Caco-2 (cell line): ENCODE measurements at places on chromosomes 11 and 22. TPM values are rescaled to one million over a fixed set of nuclear protein-coding genes. Genes with fewer than 3 reads are reported as not detected.

The YPEL4 gene
- total RNA-seq: 0.32 TPM in 1 of 2 replicates, not detected in the other

The PHETA2 gene
- 19.7 and 19.8 TPM in 2 replicates for total RNA-seq

The CADM1 gene
- 440 and 534 TPM in 2 replicates for total RNA-seq

The TNNI2 gene
- total RNA-seq: 5.7 and 8.6 TPM in 2 replicates

The LRRC56 gene
- 4.3 and 4.4 TPM in 2 replicates for total RNA-seq

The BCO2 gene
- 1.3 and 2.2 TPM in 2 replicates for total RNA-seq

The VSIG10L2 gene
- total RNA-seq: not detected in 2 replicates

The SAA4 gene
- total RNA-seq: not detected in 2 replicates

The MRGPRE gene
- total RNA-seq: not detected in 2 replicates

The BBOX1 gene
- total RNA-seq: not detected in 2 replicates

The HBD gene
- not detected in 2 replicates for total RNA-seq

The UEVLD gene
- total RNA-seq: 15.9 and 19.2 TPM in 2 replicates

The KDM4E gene
- total RNA-seq: not detected in 2 replicates

The UVRAG gene
- total RNA-seq: 30.4 and 31.3 TPM in 2 replicates

The ROBO4 gene
- total RNA-seq: not detected in 2 replicates

The TSSC4 gene
- total RNA-seq: 46.2 and 60.9 TPM in 2 replicates

The DKK3 gene
- total RNA-seq: 156 and 165 TPM in 2 replicates

The TKFC gene
- 86.2 and 99.0 TPM in 2 replicates for total RNA-seq

The MYOD1 gene
- total RNA-seq: not detected in 2 replicates

The DGAT2 gene
- total RNA-seq: 73.6 and 75.8 TPM in 2 replicates

The KCNQ1 gene
- total RNA-seq: 0.72 and 1.0 TPM in 2 replicates

The COMMD9 gene
- 46.9 and 48.7 TPM in 2 replicates for total RNA-seq

The MAJIN gene
- total RNA-seq: not detected in 2 replicates

The DRD4 gene
- total RNA-seq: 1.0 and 1.1 TPM in 2 replicates

The ART1 gene
- total RNA-seq: not detected in 2 replicates

The RFPL3 gene
- total RNA-seq: not detected in 2 replicates

The TANGO2 gene
- total RNA-seq: 23.9 and 26.6 TPM in 2 replicates

The GTSE1 gene
- total RNA-seq: 54.4 and 55.1 TPM in 2 replicates

The OVOL1 gene
- total RNA-seq: 19.5 and 21.2 TPM in 2 replicates

The TMPRSS5 gene
- 2.4 and 2.7 TPM in 2 replicates for total RNA-seq

The OR6A2 gene
- not detected in 2 replicates for total RNA-seq

The NLRP10 gene
- 0.14 and 0.20 TPM in 2 replicates for total RNA-seq

The TPBGL gene
- total RNA-seq: 0.18 and 0.19 TPM in 2 replicates

The SLC22A12 gene
- total RNA-seq: not detected in 2 replicates

The SLN gene
- not detected in 2 replicates for total RNA-seq

The B3GAT3 gene
- total RNA-seq: 37.2 and 37.6 TPM in 2 replicates

The WT1 gene
- 4.7 and 6.0 TPM in 2 replicates for total RNA-seq

The LRRC74B gene
- not detected in 2 replicates for total RNA-seq

The LYVE1 gene
- total RNA-seq: not detected in 2 replicates

The OR4A16 gene
- total RNA-seq: not detected in 2 replicates

The DCDC1 gene
- total RNA-seq: 0.19 TPM in 1 of 2 replicates, not detected in the other

The MS4A15 gene
- total RNA-seq: not detected in 2 replicates

The CNTN5 gene
- 0.32 and 1.00 TPM in 2 replicates for total RNA-seq
